NCI-H1092 treated with DMSO at 0.1 percent for 48 hours (cell line): ENCODE measurements at places on chromosomes 7 and 10.

DNA sequence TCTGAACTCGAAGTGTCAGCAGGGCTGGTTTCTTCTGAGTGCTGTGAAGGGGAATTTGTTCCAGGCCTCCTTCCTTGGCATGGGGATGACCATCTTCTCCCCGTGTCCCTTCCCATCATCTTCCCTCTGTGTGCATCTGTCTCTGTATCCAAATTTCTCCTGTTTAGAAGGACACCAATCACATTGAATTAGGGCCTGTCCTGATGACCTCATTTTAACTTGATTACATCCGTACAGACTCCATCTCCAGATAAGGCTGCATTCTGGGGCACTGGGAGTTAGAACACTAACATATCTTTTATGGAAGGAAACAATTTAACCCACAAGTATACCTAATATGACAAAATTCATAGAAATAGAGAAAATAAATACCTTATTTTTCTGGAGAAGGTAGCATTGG is 76.8 kb upstream of the ANKRD1 start:
- DNase-seq: no peak

GRCh38 chr10:114131094-114131493 is 42.9 kb downstream of the CCDC186 start:
- no peak for DNase-seq

DNA sequence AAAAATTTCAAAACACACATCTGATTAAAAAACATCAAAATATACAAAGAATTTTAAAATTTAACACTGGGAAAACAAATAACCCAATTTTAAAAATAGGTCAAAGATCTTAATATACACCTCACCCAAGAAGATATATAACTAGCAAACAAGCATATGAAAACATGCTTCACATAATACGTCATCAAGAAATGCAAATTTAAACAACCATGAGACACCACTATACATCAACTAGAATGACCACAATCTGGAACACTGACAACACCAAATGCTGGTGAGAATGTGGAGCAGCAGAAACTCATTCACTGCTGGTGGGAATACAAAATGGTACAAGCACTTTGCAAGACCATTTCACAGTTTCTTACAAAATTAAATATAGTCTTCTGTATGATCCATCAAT is 498.4 kb downstream of the IPMK start:
- DNase-seq: no peak

DNA sequence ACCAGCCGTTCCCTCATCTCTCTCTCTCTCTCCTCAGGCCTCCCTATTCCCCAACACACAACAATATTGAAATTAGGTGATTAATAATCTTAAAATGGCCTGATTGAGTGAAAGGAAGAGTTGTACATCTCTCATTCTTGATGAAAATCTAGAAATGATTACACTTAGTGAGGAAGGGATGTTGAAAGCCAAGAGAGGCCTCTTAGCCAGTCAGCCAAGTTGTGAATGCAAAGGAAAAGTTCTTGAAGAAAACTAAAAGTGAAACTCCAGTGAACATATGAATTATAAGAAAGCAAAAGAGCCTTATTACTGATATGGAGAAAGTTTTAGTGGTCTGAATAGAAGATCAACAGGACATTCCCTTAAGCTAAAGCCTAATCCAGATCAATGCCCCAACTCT is 695.1 kb downstream of the GRID1 start:
- DNase-seq: no peak

- DNase-seq: no peak
These were observed 5.7 kb downstream of the HIPK2 start for GRCh38 chr7:139772115-139772514.

DNA sequence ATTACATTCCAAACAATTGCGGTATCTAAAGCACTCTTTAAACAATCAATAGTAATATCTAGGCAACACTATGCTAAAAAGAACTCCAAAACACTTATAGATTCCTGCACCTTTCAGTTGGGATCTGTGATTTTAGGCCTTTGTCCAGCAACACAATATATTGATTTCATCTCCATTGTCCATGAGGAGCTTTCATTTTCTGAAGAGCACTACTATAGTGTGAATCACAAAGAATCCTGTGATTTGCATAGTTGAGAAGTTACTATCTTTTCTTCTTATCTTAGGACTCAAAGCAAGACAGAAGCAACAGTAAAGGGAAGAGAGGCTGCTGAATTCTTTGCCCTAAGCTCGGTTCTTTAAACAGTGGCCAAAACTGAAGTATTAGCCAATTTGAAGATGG is 846.8 kb downstream of the IPMK start:
- no peak for DNase-seq

GRCh38 chr10:103699611-103700435 is 155.6 kb downstream of the SH3PXD2A start:
- DNase-seq: no peak

- DNase-seq: no peak
These were observed 190.2 kb downstream of the RAMP3 start for GRCh38 chr7:45347804-45348203.

DNA sequence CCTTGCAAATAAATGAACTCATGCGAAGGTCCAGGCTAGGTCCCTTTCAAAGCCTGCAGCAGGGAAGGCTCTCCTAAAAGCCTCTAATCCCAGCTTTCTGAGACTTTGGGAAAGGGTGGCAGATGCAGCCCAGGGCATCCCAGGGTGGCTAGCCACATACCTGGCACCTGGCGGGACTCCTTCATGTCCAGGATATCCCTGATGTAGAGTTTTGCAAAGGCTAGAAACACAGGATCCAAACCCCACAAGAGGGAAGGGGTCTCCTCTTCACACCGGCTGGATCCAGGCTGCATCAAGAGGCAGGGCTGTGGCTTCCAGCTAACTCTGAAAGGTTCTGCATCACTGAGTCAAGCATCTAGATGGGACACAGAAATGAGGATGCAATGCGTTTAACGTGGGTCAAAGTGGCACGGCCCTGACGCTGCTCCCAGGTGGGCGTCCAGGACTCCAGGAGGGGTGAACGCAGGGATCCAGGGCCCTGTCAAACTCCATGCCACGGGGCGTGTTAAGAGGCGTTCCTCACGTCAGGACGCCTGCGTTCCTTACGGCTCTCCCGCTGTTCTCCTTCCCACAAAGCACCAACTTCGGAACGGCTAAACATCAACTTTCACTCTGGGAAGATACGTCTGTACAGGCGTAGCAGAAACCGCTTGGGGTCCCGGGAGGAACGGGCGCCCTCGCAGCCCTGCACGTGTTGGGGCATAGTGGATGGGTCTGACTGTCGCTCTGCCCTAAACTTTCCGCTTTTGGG is 507 bp downstream of the STN1 start:
- peak; percentile 35 for DNase-seq

GRCh38 chr7:33697616-33698015 is 207.7 kb upstream of the BMPER start:
- DNase-seq: no peak

DNA sequence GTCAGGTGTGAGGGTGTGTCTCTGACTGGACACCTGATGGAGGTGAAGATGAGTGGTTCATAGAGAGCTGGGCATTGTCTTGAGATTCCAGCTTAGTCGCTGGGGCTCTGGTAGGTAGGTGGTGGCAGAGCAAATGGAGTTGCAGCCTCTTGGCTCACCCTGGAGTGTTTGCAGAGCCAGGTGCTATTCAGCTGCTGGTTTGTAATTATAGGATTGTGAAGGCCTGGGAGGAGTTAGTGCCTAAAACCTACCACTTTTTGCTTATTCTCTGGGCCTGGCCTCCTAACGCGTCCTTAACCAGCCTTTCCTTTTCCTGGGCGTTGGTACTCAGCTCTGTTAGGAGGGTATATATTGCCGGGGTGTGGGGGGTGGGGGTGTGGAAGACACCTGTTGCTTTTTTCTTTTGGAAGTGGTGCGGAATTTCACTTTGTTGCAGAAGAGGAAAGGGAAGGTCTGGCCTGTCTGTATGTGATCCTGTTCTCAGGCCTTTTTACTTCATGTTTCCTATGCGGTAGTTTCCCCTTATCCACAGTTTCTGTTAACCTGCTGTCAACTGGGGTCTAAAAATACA is 3.2 kb downstream of the PPRC1 start:
- peak; percentile 25 for DNase-seq

- no peak for DNase-seq
These were observed 658 bp downstream of the CYP2E1 start for GRCh38 chr10:133527771-133528271.

DNA sequence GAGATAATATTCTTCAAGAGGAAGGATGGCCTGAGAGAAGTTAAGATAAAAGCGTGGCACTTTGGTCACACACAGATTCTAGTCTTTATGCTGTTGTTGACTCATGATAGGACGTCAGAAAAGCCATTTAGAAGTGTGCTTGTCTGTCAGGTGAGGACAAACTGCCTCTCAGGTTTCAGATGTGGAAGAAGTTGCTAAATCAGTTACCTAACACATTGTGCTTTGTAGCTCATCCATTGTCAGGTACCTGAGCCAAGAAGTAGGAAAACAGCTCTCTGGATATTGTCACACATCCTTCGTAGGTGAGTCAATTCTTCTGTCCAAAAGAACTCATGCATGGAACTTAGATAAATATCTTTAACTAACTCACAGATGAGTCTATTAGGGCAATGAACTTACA is 49.5 kb upstream of the PHYHIPL start:
- DNase-seq: no peak
